ENCODE measurements at places on chromosomes 1 and 21.

DNA sequence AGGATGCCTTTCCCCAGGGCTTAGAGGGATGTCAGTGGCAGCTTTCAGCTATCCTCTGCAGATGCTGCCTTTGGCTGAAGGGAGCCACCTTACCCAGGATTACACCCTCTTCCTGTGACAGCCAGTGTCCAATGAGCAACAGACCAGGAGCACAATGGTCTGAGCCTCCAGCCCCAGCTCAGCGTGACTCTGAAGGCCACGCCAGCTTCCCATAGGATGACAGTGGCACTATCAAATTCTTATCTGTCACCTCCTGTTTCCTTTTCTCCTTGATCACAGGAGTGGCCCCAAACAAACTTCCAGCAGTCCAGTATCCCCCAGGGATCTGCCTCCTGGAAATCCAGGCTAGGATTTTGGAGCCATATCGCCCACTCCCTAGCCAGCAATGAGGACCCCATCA, 226.9 kb downstream of the SETD4 start:
- no peak for DNase-seq

DNA sequence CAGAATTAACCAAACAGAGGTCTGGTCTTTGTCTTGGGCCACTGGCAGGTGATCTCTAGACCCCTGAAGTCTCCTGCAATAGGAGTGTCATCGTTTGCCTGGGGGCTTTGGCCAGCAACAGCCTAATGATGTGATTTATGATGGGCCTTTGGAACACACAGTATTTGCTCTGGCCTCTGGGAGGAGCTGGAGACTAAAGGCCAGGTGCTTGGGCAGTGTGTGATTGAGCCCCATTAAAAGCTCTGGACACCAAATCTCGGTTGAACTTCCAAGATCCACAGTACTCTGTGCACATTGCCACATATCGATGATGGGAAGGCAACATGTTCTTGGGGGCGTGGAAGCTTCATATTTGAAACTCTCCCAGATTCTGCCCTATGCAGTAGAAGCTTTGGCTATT, 32.0 kb upstream of the TLR5 start:
- DNase-seq = peak; percentile 31

- DNase-seq = no peak
Observed at GRCh38 chr1:227774051-227774731, 39.0 kb downstream of the SNAP47 start.

- peak; percentile 17 for DNase-seq
Observed at GRCh38 chr1:235199441-235199840, 38.4 kb upstream of the RBM34 start.

DNA sequence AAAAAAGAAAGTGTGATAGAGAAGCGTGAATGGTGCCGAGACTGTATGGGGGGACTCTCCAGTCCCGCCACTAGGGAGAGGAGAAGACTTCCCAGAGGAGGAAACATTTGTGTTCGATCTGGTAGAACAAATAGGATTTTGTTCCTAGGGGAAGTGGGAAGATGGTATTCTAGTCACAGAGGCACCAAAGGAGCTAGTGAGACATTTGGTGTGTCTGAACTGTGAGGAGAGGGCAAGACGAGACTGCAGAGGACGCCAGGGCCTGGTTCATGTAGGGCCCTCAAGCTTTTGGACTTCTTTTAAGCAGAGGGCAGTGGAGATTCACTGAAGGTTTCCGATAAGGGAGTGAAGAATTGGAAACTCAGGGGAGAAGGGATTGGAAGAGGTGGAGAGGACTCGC, 2.9 kb downstream of the BTBD19 start:
- no peak for DNase-seq

GRCh38 chr1:220347654-220348175, 75.5 kb upstream of the RAB3GAP2 start:
- peak; percentile 22 for DNase-seq

DNA sequence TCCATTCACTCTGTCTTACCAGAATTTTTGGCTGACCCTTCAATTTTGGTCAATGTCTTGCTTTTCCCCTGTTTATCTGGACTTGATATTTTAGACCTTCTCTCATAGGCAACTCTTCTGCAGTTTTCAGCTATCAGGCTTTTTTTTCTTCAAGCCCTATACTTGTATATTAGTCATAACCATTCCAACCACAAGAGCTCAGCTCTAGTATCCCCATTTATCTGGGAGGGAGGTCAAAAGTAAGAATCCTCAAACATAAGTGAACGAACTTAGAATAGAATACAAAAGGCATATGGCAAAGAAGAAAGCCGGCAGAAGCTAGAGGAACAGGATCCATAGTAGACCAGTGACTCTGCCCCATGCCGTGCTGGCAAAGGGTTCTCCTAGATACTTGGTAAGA, 45.9 kb upstream of the TNFSF4 start:
- no peak for DNase-seq

DNA sequence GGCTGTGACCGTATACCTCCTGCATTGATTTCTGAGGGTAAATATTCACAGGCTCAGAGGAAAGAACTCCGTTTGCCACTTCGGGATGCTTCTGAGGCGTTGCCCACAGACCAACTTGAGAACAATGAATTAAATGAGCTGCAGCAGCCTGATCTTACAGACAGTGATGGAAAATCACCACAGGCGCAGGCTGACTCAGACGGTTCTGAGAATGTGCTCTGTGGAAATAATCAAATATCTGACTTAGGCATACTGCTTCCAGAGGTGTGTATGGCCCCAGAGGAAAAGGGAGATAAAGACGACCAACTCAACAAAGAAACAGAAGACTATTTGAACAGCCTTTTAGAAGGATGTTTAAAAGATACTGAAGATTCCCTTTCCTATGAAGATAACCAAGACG, 76.7 kb upstream of the SCCPDH start:
- no peak for DNase-seq

DNA sequence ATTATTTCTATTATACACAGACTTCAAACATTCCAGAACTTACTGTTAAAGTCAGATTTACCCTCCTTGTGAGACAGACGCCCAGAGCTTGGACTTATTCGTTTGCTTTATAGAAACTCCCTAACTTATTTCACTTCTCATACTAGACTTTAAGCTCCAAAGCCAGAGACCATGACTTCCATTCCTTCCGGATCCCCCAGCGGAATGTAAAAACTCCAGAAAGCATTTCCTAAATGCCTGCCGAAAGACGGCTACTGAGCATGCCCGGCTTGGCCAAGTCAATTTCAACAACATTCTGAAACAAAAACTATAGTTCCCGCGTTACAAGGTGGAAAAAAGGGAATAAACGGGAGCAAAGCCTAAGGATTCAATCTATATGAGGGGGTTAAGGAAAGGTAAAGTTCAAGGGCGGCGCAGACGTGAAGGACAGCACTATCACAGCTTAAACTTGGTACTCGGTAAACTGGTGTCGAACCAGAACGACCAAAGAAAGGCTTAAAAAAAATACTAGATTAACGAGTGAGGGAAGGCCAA, 1.1 kb downstream of the USP48 start:
- no peak for DNase-seq

DNA sequence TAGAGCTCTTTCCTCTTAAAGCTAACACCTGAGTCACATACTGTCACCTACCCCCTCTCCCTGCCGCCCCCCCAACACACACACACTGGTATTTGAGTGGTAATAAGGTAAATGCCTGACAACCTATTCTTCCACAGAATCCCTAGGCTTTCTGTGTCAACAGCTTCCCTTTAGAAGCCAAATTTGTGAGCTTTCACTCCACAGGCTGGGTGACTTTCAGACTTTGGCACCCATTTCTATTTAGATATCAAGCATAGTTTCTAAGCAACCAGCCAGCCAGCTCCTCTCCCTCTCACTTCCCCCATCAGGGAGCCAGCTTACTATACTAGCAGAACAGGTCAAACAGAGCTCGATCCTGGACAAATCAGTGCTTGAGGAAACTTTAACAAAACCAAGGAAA, 3.2 kb upstream of the C1orf74 start:
- DNase-seq = peak; percentile 96

DNA sequence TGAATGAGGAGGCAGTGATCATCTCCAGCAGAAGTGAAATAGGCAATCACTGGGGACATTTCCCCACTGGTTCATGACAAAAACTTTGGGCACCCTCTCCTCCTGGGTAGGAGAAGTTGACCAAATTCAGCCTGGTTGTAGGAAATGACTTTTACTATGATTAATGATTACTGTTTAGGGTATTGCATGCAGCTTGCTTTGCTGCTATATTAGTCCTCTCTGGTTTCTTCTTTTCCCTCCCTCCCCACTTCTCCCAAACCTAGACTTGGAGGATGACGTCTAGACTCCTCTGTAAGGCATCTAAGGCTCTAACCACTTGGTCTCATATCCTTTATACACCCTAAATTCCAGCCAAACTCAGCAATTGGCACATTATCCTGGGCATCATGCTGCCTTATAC, 3.4 kb upstream of the RGS16 start:
- no peak for DNase-seq

- no peak for DNase-seq
Observed at GRCh38 chr21:46094401-46095082, 3.4 kb upstream of the COL6A2 start.

- DNase-seq = no peak
Observed at GRCh38 chr1:154182344-154183045, 9.4 kb downstream of the TPM3 start.

All from LNCaP clone FGC (cell line).